Activated CD8-positive, alpha-beta memory T cell treated with anti-CD3 and anti-CD28 coated beads for 1 hour (primary cell): ENCODE measurements at places on chromosomes 12 and 14.

DNA sequence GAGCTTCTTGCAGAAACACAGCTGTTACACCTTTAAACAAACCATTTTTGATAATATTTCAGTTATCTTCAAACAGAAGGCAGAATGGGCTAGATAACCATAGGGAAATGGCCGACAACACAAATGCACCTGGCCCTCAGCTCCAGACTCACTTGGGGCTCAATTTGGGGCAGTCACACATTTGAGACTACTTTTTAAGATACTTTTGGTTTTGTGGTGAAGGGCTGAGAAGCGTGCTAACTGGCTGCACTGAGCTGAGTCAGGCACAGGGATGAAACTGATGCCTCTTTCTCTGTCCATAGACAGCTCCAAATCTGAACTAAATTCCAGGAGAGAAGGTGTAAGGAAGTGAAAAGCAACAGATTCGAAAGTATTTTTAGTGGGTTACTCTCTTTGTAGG is 18.5 kb upstream of the GRIP1 start:
- DNase-seq = no peak

DNA sequence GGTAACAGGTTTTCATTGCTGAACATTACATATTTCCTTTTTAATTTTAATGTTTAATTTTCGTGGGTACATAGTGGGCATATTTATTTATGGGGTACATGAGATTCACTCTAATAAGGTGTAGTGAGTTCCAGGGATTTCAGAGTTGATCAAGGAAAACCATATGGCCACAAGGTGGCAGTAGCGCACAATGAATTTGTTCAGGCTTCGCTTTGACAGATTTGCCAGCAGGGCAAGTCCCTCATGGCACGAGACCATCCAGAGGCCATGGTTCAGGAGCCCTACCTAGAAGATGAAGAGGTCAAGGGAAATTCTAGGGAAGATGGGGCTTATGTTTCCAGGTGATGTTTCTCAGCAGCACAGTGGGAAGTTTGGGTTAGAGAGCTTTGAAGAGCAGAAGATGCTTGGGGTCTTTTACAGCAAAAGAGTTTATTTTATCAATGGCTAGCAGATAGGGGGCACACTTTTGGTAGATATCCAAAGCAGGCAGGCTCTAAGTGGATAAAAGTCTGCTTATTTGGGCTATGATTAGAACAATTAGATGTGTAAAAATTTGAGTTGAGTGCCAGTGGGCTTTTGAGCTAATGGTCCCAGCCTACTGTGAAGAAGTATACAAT is 1004.4 kb downstream of the AACS start:
- peak; percentile 1 for DNase-seq

GRCh38 chr12:55072083-55072482 is 52.3 kb downstream of the NEUROD4 start:
- DNase-seq = peak; percentile 44

- DNase-seq = no peak
Measured at GRCh38 chr14:96231526-96232130, 24.4 kb upstream of the BDKRB1 start.

DNA sequence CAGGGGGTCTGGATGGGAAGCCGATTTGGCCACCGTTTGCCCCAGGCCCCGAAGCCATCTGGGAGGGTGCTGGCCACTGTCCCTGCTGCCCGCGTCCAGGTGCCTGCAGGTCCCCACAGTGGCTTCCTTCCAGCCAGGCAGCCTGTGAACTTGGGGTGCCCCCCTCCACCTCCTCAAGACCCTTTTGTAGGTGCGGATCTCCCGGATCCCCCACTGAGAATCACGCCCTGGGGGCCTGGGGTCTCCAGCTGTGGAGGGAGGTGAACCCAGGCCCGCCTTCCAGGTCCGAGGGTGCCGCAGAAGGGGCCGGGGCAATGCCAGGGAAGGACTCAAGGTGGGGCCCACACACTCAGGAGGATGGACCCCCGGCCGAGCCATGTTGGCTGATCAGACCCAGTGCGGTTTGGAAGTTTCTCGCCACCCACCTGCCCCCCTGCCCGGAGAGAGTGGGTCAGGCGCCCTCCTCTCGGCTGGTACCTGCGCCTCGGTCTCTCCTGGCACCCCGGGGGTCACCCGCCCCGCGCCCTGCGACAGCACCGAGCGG is 1.7 kb downstream of the MMP17 start:
- DNase-seq = no peak

DNA sequence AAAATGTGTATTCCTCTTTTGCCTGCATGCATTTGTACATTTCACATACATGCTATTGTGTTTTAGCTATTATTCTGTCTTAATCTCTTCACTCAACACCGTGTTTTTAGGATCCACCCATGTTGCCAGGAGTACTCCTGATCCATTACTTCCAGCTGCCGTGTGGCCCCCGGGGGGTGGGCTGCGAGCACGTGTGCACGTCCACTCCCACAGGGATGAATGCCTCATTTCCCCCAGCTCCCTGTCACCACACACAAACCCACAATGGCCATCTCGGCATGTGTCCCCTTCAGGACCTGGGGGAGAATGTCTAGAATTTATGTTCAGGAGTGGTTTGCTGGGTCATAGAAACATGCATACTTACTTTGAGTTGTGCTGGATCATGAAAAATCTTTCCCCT is 62.7 kb upstream of the ACTN1 start:
- no peak for DNase-seq

GRCh38 chr14:64708148-64709004 is 4.2 kb downstream of the PLEKHG3 start:
- no peak for DNase-seq

GRCh38 chr12:105476616-105477015 is 146.1 kb downstream of the C12orf75 start:
- no peak for DNase-seq

DNA sequence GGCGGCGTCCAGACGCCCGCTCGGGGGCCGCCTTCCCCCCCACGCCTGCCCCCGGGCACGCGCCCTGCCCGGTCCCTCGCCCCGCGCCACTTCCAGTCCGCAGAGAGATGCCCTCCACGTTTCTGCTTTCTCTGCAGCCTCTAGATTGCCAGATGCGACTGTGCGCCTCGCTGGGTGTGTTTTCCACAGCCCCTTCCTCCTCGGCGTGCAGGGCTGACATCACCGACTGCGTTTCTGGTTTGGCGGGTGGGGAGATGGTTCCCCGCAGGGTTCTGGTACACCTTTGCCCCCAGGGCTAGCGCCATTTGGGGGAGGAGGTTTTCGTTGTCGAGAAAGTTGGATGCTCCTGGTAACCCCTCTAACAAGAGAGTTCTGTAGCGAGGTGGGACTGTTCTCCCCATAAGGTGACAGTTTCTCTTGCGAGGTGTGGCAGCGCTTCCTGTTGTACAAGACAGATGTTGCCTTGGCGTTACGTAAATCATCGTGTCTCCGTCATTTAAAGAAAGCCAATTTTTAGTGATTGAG is 1.5 kb downstream of the CALM1 start:
- DNase-seq = peak; percentile 42

DNA sequence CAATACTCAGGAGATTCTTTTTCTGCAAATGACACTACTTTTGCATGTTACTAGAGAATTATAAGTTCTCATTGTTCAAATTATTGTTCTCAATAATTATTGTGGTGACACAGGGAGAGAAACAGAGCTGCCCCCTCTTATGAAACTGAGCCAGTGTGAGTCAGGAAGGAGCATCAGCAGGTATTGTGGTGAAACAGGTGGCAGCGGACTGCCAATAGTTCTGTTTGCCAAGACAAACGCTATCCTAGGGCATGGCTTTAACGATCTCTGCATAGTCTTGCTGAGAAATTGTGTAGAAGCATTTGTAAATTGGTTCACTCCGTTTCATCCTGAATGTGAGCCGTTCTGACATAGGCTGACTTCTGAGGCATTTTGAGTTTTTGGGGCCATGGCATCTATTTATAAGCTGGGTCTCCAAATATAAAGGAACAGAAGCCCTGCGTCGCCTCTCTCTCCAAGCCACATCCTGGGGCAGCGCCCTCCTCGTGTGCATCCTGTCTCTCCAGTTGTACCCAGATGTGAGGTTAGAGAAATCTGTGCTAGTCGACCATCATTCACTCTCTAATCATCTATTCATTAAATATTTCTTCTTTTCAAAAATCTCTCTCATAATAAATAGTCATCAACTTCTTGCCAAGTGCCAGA is 15.8 kb upstream of the PPP4R4 start:
- no peak for DNase-seq

DNA sequence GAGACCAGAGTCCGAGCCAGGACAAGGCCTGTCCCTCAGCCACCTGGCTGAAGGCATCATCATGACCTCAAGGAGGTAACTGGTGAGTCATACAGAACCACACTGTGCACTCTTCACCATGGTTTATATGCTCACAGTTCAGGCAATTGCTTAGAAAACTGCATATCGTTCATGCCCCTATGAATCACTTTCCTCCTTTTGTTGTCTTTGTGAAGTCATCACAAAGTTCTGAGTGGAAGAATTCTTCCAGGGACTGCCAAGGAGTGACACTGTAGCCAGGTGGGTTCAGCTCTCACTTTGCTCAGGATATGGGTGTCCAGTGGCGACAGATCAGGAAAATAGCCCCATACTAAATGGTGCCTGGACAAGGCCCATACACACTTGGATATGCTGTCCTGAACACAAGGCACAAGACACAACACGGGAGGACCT is 92.5 kb downstream of the DPF3 start:
- no peak for DNase-seq

DNA sequence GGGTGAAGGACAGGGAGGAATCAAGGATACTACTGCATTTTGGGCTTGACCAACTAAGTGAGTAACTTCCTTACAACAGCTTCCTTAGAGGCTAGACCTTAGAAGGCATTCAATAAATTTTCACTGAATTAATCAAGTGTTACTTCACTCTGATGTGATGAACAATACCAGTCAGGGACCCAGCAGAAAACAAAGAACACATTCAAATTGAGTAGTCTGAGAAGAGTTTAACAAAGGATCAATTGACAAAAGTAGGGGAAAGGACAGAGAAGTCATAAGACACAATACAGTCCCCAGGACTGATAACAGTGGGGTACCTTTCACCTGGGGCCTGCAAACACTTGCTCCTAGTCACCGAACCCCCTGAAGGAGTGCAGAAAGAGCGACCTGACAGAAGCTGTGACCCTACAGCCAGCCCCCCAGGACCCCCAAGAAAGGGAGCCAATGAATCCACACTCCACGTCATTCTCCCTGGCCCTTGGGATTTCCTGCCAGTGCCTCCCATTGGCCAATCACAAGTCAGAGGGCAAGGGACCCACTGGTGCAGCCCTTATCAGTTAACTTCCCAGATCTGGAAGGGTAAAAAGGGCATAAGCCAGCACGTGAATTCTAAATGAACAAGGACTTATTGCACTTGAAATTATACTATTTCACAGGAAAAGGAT is 6.9 kb downstream of the ANAPC5 start:
- no peak for DNase-seq

DNA sequence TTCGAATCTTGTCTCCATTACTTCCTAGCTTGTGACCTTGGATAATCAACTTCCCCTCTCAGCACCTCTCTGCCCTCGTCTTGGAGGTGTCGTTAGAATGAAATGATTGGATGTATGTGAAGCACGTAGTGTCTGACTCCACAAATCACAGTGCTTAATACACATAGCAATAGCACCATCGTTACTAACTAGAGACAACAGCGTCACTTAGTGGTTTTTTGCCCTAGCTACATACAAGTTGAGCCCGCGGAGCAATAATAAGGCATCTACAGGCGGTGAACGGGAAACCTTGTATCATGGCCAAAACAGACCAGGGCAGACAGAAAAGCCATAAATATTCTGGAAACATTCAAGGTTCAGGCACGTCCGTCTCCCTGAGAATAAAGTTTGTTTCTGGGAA is 154.9 kb downstream of the ASCL4 start:
- no peak for DNase-seq

GRCh38 chr12:76878099-76878898 is 520 bp downstream of the CSRP2 start:
- DNase-seq = no peak

DNA sequence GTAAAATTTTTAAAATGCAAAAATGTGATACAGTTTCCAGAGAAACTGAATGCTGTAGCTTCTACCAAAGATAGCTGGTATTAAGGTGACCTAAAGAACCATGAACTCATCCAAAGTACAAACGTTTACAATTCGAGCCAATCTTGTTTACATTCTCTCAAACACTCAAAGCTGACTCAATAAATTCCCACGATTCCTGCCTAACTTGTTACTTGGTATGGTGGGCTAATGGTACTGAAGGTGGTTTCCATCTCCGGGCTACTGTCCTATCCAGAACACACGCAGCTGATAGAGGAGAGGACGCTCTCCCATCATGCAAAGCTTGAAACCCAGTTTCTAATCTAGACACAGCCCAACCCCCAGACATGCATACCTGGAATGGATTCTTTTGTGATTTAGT is 31.5 kb downstream of the RAD9B start:
- DNase-seq = no peak

DNA sequence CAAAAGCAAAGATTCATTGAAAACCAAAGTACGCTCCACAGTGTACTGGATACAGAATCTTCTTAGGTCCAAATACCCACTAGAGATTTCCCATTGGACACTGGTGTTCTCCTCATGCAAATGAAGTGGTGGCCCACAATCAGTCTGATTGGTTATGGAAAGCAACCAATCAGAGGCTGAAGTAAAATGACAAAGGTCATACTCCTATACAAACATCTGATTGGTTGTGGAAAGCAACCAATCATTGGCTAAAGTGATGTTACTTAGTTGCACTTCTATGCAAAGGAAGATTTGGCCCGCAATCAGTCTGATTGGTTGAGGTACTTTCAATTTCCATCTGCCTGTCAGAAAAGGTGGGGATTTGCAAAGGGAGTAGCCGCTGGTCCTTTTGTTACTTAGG is 1.3 kb upstream of the WASHC3 start:
- DNase-seq = no peak
